GM12878 (cell line): ENCODE measurements at places on chromosomes 5 and 9. TPM values are rescaled to one million over a fixed set of nuclear protein-coding genes. Genes with fewer than 3 reads are reported as not detected.

- H3K4me3 ChIP-seq = no peak overlapping the region
- no peaks in the 10 kb centered on the region for H3K4me1 ChIP-seq
- H3K36me3 ChIP-seq = no peaks in the 10 kb centered on the region
- no peak for DNase-seq
- H3K27ac ChIP-seq = no peak overlapping the region
Measured at GRCh38 chr5:38831909-38832308, 13.9 kb upstream of the OSMR start.

DNA sequence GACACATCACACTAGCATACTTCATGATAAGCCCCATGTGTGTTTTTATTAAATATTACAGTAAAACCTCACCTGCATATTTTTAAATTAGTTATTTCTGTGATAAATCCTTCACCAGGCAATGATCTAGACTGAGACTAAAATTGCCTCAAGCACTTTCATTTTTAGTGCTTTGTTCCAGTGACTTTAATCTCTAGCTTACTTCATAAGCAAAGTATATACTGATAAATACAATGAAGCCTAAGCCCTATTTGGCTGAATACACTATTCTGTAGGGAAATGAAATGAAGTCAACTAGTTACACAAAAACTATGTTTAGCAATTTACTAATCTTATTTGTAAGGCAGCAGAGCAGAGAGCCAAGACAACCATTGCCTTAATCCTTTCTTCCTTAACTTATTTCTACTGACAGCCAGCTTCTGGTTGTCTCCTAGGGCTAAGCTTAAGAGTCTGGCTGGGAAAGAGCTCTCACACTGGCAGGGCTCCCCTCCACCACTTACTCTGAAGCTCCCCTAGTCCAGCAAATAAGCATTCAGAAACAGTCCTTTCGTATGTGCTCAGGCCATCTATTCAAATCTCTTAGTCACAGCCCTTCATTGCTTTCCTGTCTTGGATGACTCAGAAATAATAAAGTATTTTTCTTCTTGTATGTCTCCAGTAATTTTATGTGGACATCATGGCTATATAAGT lies 31.4 kb upstream of the MTAP start:
- no peaks in the 10 kb centered on the region for H3K4me1 ChIP-seq
- peaks cover 1% of the 10 kb centered on the region; the same call in 1 of the 2 replicates for H3K27me3 ChIP-seq
- no peak for DNase-seq
- H3K27ac ChIP-seq = no peak overlapping the region
- H3K36me3 ChIP-seq = no peaks in the 10 kb centered on the region

- H3K4me3 ChIP-seq = no peak overlapping the region
- H3K4me1 ChIP-seq = no peaks in the 10 kb centered on the region
- DNase-seq = no peak
- no peak overlapping the region for H3K27ac ChIP-seq
- no peaks in the 10 kb centered on the region; the same call in 1 of the 2 replicates for H3K36me3 ChIP-seq
Measured at GRCh38 chr9:123003466-123003865, 30.0 kb upstream of the GPR21 start.

GRCh38 chr5:15376803-15377202 lies 123.2 kb upstream of the FBXL7 start:
- H3K4me3 ChIP-seq = no peak overlapping the region
- no peaks in the 10 kb centered on the region for H3K4me1 ChIP-seq
- no peak for DNase-seq
- H3K27ac ChIP-seq = no peak overlapping the region
- H3K27me3 ChIP-seq = no peaks in the 10 kb centered on the region

DNA sequence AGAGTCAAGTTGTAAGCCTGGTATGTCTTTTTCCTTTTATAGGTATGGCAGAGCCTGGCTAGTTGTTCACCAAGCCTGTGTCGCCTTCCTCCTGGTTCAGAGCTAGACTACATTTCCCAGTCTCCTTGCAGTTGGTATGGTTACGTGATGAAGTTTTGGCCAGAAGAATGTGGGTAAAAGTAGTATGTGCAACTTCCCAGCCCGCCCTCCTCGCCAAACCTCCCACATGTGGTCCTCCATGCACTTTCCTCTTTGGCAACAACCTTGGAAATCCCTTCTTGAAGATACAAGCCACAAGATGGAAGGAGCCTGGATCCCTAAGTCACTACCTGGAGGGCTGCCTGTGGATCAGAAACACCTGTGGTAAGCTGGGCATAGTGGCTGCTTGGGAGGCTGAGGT lies 36.0 kb upstream of the MSH3 start:
- H3K36me3 ChIP-seq = no peaks in the 10 kb centered on the region; the same call in 1 of the 2 replicates
- H3K27me3 ChIP-seq = no peaks in the 10 kb centered on the region
- no peak for DNase-seq
- H3K27ac ChIP-seq = no peak overlapping the region
- no peak overlapping the region for H3K4me3 ChIP-seq

- DNase-seq = no peak
- H3K4me1 ChIP-seq = no peaks in the 10 kb centered on the region
- peaks cover 6% of the 10 kb centered on the region for H3K27me3 ChIP-seq
- H3K27ac ChIP-seq = no peak overlapping the region
- no peak overlapping the region for H3K4me3 ChIP-seq
- no peaks in the 10 kb centered on the region for H3K36me3 ChIP-seq
Measured at GRCh38 chr9:86943201-86944113, 3.8 kb downstream of the GAS1 start.

KCNT1 gene
- not detected in 2 replicates for total RNA-seq
